ENCODE measurements at places on chromosomes 16 and 17.

GRCh38 chr17:68600067-68600930 lies 868 bp downstream of the FAM20A start:
- no peak for DNase-seq

- DNase-seq = no peak
Measured at GRCh38 chr17:58432806-58433573, 15.7 kb upstream of the RNF43 start.

DNA sequence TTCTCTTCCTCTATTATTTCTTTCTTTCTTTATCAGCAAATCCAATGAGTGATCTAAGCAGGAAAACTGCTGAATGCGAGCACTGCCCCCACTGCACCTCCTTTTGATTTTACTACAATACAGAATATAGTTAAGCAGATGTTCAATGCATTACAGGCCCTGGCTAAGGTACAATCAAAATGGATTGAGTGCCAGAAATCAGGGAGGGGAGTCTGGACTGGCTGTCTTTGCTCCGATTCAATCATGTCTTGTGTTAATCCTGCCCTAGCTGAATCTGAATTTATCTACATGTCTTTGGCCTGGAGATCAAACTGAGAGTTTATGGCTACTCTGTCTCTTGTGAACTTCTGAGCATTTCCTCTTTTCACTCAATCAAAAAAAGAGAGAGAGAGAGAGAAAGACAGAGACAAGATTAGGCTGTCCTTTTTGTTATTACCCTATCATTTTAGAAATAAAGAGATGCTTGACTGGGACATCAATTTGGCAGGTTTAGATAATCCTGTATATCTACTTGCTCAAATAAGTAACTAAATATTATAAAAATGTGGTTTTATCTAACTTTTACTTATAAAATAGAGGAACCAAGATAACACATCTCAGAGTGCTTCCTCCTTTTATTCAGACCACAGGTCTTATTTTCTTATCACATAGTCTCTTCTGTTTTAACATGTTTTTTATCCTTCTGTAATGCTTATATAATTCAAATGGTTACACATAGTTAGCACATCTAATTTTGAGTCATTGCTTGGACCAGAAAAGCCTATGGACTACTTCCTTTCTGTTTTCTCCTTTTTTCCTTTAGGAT lies 656.2 kb downstream of the KCNJ2 start:
- no peak for DNase-seq

GRCh38 chr16:75238853-75239541 lies 12.4 kb downstream of the BCAR1 start:
- no peak for DNase-seq

Measured in NCI-H2081 treated with DMSO at 0.1 percent for 48 hours (cell line).